Common myeloid progenitor, CD34-positive (primary cell): ENCODE measurements at places on chromosomes 7 and 10.

- no peak for DNase-seq
Measured at GRCh38 chr10:44394696-44395381, 9.9 kb upstream of the CXCL12 start.

GRCh38 chr10:124323806-124324205 lies 94.9 kb downstream of the OAT start:
- no peak for DNase-seq

- peak; percentile 34 for DNase-seq
Measured at GRCh38 chr7:49775949-49776443, 2.6 kb downstream of the VWC2 start.

- DNase-seq, result no peak
Measured at GRCh38 chr10:78900715-78901430, 167.9 kb upstream of the ZMIZ1 start.

DNA sequence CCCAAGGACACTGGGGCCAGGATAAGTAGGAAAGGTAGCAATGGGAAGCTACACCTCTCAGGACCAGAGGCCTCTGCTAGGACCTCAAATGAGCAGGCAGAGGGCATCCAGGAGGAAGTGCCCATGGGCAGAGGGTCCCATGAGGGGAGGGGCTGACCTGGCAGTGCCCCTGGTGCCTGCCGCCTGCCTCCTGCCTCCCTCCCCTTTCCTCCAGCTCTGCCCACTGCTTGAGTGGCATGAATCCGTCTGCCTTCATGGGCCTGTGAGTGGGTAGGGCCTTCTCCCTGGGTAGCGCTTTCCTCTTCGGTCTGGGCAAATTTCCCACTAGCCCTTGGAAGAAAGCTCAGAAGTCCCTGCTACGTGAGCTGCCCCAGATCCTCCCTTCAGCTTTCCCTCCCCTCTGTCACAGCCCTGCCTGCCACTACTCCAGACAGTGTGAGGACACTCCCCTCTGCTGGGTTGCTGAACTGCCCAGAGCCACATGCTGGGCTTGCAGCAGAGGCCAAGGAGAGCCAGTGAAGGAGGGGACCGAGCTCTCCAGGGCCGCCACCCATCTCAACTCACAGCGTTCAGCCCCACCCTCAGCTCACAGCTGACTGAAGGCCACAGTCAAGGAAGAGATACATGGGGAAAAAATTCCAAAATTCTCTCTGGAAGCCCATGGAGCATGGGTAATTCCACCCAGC lies 141.4 kb downstream of the ARHGAP22 start:
- peak; percentile 21 for DNase-seq

GRCh38 chr7:149050941-149051340 lies 22.6 kb upstream of the PDIA4 start:
- no peak for DNase-seq

DNA sequence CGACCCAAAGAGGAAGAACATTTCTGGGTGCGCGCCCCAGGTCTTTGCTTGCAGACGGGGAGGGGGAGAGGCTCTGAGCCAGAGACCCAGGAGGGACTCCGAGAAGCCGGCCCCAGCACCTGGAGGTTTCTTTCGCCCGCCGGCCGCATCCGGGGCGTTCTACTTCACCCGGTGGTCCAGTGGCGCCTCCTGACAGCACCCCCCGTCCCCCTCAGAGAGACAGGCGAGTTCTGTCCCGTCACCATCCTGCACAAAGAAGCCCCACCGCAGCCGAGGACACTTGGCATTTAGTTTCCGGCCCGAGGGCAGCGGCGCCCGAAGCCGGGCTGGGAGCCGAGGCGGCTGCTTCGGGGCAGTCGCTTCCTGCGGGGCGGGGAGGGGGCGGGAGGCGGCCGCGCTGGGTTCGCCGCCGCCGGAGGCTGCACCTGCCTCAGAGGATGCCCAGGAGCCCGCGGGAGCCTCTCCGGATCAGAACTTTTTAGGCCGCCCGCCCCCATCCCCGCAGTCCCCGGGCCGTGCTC lies at the start of gene TMEM178B:
Gene TMEM178B, plus strand, starts transcription at position 424 of the 521 bp plus-strand sequence.
- peak; percentile 25 for DNase-seq

- DNase-seq, result no peak
Measured at GRCh38 chr10:133150226-133150625, 9.8 kb upstream of the KNDC1 start.

- peak; percentile 14 for DNase-seq
Measured at GRCh38 chr10:20858292-20859124, 38.6 kb downstream of the NEBL start.

DNA sequence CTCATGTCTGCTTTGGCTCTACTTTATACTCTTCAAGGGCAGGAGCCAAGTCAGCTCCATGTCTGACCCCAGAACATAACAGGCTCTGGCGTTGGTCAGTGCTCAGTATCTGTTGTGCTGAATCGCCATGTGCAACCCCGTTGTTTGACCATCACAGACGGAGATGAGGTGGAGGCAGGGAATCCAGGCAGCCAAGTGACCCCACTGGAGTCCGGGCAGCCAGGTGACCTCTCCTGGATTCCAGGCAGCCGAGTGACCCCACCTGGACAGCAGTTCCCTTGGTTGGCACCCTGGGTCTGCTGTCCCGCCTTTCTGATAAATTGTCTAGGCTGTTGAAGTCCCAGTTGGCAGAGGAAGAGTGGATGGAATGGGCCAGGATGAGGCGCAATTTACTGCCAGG lies 232.2 kb downstream of the TCERG1L start:
- no peak for DNase-seq

DNA sequence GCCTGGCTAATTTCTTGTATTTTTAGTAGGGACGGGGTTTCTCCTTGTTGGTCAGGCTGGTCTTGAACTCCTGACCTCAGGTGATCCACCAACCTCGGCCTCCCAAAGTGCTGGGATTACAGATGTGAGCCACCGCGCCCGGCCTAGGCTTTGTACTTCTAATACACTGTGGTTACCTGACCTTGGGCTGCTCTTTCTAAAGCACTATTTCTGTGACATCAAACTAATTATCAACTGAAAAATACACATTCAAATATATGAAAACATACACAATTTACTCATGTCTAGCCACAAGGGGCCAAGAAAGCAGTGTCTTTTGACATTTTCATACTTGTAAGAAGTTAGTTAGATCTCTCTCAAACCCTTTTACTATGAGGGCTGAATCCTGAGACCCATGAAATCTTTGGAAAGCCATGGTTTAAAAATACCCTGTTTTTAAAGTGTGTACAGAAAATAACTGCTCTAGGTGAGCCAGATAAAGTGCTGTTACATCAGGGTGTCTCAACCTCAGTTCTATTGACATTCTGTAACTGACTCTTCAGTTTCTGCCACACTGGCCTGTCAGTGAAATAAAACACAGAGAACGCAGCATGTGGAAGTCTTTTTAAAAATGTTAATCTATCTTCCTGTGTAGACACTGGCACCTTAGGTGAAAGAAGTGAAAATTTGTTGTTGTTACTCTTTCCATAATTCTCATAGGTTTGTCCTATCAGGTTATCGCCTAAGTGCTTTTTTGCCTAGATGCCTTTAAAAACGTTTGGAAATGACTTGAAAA lies 58.8 kb downstream of the CREM start:
- no peak for DNase-seq

- DNase-seq, result no peak
Measured at GRCh38 chr10:6279540-6280267, 77.0 kb downstream of the PFKFB3 start.

- peak; percentile 50 for DNase-seq
Measured at GRCh38 chr7:46352004-46352954, 431.2 kb upstream of the IGFBP3 start.

- no peak for DNase-seq
Measured at GRCh38 chr10:43090188-43090587, 13.3 kb downstream of the RET start.

- no peak for DNase-seq
Measured at GRCh38 chr10:42888504-42889095, 106.0 kb downstream of the BMS1 start.

- no peak for DNase-seq
Measured at GRCh38 chr7:123562121-123562520, 4.5 kb upstream of the NDUFA5 start.

GRCh38 chr7:45699726-45700390 lies 125.7 kb downstream of the ADCY1 start:
- no peak for DNase-seq

DNA sequence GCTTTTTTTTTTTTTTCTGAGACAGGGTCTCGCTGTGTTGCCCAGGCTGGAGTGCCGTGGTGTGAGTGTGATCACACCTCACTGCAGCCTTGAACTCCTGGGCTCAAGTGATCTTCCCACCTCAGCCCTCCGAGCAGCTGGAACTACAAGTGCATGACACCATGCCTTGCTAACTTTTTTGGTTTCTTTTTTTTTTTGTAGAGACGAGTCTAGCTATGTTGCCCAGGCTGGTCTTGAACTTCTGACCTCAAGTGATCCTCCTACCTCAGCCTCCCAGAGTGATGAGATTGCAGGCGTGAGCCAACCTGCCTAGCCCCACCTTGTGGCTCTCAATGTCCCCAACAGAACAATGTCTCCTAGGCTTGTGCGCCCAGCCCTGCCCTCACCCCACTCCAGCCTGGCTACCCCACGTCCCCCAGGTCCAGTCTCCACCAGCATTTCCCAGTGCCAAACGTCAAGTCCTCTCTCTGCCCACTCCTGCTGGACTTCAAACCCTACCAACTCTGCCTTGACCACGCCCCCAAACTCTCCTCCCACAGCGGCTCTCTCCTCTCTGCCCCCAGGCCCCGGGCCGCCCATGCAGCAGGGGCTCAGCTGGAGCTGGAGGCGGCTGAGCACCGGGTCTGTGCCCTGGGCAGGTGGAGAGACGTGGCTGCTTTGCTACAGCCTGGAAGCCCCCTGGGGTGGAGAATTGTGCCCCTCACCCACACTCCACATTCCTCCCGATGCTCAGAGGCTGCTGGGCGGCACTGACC lies 18.9 kb downstream of the BHLHA15 start:
- no peak for DNase-seq

DNA sequence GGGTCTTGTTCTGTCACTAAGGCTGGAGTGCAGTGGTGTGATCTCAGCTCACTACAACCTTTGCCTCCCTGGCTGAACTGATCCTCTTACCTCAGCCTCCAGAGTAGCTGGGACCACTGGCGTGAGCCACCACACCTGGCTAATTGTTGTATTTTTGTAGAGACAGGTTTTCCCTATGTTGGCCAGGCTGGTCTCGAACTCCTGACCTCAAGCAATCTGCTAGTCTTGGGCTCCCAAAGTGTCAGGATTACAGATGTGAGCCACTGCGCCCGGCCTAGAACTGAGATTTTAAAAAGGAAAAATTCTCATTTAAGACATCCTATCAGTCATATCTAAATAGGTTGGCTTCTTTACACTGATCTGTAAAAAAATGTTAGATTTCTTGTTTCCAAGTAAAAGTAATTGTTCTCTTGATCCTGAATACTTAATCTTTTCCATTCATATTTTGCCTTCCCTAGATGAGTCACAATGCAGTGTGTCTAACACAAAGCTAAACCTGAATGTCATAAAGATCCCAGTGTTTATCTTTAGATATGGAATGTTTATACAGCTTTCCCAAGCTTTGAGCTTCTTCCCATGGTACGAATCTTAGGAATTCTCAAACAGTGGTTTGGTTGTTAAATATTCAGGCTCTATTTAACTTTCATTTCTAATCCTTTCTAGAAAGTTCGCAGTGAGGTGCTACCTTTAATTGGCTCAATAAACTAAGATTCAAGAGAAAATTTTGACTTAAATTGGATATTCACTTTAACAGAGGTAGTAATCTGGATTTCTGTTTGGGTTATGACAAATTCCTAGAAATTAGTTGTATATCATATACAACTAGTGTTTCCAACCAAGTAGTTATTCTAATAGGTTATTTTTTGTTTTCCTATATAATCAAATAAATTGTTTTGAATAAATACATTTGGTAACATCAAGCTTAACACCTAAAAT lies 12.1 kb upstream of the LAMB1 start:
- no peak for DNase-seq

GRCh38 chr7:147775516-147776284 lies 814.9 kb upstream of the C7orf33 start:
- DNase-seq, result no peak

DNA sequence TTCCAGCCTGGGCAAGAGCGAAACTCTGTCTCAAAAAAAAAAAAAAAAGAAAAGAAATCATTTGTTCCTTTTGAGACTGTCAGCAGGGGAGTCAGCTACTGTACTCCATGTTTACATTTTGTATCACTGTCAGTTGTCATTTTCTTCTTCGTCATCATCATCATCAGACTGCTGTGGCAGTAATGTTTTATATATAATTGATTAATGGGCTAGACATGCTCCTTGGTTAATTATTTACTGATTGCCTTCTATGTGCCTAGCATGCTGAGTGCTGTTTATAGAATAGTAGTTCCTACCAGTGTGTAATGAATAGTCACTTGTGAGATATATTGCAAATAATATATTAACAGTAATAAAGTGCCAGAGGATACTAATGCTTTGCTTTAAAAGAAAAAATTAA lies 50.5 kb downstream of the VCL start:
- no peak for DNase-seq

DNA sequence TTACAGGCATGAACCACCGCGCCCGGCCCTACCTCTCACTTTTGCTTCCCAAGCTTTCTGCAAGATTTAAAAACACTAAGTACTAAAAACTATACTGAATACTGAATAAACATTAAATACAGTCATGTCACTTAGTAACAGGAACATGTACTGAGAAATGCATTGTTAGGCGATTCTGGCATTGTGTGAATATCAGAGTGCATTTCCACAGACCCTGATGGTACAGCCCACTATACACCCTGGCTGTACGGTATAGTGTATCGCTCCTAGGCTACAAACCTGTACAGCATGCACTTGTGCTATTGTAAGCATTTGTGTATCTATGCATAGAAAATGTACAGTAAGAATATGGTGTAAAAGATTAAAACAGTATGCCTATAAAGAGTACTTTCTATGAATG lies 29.1 kb downstream of the PDIA4 start:
- no peak for DNase-seq

DNA sequence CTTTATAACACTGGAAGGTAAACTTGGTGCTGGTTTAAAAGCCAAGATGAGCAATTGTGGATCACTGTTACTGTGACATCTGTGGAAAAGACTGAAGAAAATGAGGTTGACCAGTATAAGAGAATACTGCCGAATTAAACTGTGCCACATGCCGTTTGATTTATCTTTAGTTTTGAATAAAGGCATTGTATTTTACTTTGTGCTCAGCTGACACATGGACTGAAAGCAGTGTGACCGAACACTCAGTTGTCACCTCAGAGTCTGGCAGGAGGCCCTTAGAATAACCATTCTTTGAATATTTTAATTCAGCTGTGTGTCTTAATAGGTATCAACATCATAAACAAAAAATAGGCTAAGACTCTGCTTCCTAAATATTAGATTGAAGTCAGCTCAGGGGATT lies 133.7 kb upstream of the GJD4 start:
- no peak for DNase-seq

GRCh38 chr10:35426657-35427056 lies 90.3 kb downstream of the CCNY start:
- DNase-seq, result no peak

GRCh38 chr10:32964270-32964669 lies 6.2 kb upstream of the ITGB1 start:
- no peak for DNase-seq

GRCh38 chr10:88616250-88616977 lies 29.9 kb downstream of the LIPJ start:
- peak; percentile 1 for DNase-seq

GRCh38 chr7:149724661-149725425 lies 48.5 kb downstream of the ZNF467 start:
- DNase-seq, result no peak

GRCh38 chr7:157560710-157561522 lies 224.1 kb downstream of the DNAJB6 start:
- no peak for DNase-seq
